CD4-positive, alpha-beta T cell treated with Interleukin-17A for 1 hour (primary cell): ENCODE measurements at places on chromosomes 7 and 10.

DNA sequence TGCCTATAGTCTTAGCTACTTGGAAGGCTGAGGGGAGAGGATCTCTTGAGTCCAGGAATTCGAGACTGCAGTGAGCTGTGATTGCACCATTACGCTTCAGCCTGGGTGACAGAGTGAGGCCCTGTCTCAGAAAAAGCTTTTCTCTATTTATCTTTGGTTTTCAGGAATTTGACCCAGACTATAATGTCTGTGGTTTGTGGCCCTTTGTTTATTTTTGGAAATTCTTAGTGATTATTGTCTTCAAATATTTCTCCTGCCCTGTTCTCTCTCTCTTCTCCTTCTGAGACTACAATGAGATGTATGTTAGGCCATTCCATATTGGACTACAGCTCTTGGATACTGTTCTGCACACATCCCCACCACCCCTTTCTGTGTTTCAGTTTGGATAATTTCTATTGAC lies 4.7 kb downstream of the MUC12 start:
- no peak for DNase-seq

DNA sequence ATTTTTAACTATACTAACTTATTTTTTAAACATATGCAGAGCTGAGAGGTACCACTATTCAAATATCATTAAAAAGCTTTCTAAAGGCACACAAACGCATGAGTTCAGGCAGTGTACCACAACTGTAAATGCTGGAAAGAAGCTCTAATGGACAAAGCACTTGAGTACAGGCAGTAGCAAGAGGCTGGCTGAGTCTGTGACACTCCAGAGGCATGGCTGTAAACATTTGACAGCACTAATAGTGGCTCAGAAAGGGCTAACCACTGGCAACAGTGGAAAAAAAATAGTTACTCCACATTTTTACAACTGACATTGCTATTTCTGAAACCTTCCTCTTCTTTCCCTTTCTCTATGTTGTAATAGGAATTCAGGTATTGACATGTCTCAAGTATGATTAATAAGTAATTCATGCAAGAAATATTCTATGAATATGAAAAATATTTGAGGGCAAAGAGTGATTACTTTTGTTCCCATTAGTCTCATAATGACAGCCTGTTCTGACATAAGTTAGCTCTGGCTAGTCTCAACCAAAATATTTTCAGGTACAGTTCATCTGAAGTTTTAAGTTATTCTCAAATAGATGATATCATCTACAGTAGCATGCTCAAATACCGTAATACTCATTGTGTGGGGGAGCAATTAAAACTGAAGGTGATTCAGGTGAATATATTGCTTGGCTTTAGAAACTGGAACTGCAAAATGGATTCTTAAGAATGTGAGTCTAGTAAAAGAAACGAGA lies 324.0 kb upstream of the POT1 start:
- no peak for DNase-seq

DNA sequence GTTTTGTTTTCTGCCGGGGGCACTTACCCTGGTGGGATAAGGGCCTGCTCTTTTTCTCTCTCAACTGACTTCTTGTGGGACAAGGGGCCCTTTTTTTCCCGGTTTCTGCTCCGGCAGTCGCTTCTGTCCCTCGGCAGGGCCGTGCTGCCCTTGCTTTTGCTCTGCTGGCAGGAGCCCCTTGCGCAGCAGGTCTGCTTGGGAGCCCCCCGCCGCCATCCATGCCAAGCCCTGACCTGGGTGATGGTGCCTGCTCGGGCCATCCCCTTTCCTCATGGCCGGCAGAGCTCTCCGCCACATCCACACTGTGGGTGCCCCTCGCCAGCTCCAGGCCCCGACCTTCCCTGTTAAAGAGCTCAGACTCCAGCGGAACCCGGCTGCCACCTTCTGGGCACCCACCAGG lies 47.0 kb upstream of the ZNF32 start:
- no peak for DNase-seq

GRCh38 chr7:23369695-23370404 lies 70.7 kb downstream of the MALSU1 start:
- DNase-seq, result no peak

DNA sequence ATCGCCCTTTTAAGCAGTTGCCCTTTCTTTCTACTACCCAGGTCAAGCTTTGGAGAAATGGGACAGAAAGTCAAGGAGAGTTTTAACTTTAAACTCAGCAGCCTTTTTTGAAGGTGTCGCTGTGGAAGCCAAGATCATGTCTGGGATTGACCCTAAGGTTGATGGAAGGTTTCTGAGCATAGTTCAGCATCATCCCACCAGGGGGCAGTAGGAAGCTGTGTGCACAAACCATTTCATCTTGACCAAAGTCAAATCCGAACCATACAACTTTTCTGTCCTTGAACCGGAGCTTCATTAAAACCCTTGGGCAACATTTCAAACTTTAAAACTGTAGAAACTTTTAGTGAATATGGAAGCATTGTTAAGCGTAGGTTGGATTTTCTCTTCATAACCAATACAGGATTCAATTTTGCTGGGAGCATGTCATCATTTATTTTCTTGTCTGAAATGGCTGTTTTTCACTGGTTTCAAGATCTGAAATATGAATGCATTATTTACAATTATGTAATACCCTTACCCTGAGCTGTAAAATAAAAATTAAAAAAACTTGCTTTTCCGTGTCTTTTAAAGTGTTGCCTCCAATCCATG lies 214.4 kb upstream of the KIAA1217 start:
- no peak for DNase-seq

GRCh38 chr10:95277201-95277570 lies 13.6 kb downstream of the PDLIM1 start:
- no peak for DNase-seq

- DNase-seq, result no peak
Measured at GRCh38 chr7:148609045-148609725, 18.6 kb downstream of the C7orf33 start.

DNA sequence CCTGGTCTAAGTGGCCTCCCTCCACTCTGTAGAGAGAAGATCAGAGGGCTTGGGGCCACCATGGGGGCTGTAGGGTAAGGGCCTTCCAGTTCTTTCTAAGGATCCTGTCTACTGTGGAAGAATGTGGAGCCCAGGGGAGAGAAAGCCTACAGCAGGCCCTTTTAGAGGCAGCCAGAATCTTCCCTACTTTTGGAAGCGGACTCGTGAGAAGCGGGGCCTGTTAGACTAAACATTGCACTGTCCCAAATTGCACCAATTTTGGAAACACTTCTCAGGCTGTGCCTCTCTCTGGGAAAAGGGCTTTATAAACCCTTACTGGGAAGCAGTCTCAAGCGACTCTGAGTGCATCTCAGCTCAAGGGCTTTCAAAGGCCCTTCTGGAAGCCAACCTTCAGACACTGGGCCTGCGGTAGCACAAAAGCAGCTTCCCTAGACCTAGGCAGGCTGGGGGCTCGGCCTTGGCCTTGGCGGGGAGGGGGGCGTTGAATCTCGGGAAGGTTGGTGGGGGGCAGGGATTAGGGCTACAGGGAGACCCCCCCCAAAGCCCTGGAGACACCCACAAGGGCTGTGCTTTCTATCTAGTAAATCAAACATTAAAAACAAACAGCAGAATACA lies 298.1 kb downstream of the GFRA1 start:
- DNase-seq, result no peak

DNA sequence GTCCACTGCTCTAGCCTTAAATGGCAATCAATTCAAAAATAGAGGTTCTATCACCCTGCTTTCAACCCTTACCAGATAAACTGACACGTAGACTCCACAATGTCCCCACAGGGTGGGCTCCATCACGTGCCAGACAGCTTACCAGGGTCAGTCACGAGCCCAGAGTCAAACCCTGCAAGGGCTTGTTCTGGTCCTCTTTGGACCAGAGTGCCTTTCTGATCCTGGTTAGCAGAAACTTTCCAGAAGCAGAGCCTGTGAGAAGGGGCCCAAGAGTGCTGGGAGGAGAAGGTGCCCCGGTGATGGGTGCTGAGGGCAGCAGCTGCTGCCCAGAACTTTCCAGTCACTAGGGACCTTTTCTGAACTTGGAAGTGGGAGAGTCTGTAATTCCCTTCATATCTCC lies 354 bp upstream of the GIMAP5 start:
- DNase-seq, result no peak

- DNase-seq, result no peak
Measured at GRCh38 chr10:5524641-5525560, at the start of gene CALML3. TSS of gene CALML3 (plus strand) at chr10:5524961. CDS start at chr10:5525086, 125 bp downstream.

GRCh38 chr10:60423920-60424319 lies 34.2 kb upstream of the ANK3 start:
- DNase-seq, result no peak

DNA sequence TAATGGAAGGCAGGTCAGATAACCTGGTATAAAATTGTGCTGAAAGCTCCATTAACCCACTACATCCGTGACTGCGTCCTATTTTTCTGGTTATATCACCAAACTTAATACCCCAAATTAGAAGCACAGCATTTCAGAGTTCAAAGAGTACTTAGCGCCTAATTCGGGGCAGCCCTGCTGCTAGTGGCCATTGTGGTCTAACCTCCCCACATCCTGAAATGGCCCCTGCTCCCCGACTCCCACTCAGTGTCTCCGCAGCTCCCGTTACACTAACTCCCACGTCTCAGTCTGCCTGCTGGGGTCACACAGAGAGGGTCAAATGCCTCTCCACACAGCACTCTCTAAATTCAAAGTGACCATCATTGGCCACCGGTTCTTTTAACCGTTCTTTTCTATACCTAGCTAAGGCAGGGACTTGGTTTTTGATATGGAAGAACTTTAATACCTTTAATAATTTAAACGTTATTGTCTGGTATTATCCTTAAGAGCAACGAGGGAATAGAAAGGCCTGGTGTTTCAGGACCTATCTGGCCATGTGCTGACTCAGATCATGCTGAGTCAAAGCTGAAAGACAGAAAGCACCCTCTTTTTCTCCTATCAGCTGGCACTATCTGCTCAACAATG lies 117.1 kb downstream of the KMT2E start:
- no peak for DNase-seq

DNA sequence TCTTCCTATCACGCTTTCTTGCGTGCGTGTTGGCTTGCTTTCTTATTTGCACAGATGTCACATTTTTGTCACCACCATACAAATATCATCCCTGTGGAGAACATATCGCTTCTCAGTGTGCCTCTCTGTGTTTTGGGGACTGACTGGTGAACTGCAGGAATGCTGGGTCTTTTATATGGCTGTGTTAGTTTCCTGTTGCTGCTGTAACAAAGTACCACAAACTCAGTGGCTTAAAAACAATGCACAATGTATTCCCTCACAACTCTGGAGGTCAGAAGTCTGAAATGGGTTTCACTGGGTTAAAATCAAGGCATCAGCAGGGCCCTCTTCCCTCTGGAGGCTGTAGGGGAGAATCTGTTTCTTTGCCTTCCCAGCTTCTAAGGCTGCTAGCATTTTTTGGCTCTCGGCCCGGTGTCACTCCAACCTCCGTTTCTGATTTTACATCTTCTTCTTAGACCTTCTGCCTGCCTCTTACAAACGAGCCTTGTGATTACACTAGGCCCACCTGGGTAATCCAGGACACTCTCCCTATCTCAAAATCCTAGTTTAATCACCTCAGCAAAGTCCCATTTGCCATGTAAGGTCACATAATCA lies 82.0 kb downstream of the LRMDA start:
- no peak for DNase-seq

DNA sequence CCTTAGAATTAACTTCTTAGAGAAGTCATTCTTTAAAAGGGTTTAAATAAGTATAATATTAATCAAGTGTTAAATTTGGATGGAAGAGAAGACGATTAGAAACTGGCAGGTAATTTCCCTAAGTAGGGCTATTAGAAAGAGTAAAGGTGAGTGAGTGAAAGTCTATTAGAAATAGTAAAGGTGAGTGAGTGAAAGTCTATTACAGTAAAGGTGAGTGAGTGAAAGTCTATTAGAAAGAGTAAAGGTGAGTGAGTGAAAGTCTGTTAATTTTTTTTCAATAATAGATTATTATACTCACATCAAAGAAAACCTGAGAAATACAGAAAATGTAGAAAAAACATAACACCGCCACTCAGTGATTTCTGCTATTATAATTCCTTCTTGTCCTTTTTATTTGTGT lies 10.8 kb upstream of the HBP1 start:
- no peak for DNase-seq

GRCh38 chr7:98398567-98399372 lies 2.1 kb downstream of the BAIAP2L1 start:
- no peak for DNase-seq

DNA sequence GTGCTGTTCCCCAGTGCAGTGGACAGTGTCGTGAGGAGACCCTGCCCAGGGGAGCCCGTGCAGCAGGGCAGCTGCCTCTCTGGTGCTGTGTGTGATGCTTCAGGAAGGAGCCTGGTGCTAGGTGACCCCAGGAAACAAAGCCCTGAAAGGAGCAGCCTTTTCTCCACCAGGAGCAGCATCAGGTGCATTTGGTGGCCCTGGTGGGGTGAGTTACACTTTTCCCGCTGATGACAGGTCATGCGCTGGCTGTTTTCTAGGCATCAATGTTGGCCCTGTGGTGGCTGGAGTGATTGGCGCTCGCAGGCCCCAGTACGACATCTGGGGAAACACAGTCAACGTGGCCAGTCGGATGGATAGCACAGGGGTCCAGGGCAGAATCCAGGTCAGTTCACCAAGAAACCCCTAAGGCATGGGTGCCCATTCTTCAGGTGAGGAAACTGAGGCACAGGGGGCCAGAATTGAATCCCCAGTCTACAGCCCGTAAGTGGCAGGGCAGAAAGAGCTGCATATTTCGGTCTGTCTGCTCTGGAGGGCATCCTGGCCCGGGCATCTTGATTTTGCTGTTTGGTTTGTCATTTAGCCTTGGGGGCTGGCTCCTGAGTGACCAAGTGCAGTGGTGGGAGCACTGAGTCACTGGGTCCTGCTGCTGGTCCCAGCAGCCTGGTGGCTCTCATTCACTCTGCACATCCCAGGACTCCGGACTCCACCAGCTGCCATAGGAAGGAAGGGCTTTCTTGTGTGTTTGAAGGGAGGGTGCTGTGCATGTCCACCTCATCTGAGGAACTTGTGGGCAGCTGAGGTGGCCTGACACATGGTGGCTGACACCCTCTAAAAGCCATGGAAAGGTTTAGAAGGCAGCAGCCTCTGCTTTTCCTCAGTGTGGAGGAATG lies 136.3 kb downstream of the ADCY1 start:
- no peak for DNase-seq

DNA sequence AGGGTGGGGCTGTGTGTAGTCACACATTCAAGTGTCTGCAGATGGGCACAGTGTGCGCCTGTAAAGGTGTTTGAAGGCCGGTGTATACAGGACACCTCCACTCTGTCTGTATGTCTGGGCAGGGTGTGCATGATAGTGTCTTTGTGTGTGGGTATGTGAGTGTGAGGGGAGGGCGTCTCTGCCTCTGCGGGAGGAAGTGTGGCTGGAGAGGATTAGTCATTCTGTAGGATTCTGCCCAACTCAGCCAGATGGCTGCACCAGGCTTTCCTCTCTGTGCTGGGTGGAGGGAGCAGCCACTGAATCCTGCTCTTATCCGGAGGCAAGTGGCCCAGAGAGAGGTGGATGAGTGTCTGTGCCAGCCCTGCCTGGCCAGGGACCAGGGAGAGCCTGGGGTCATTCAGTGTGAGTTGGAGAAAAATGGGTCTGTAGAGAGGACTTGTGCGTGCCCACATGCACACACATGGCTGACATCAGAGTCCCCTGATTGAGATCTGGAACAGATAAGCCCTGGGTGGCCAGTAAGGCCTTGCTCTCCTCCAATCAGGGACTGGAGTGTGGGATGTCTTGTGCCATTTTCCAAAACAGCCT lies 1.7 kb downstream of the SFXN3 start:
- peak; percentile 56 for DNase-seq

- no peak for DNase-seq
Measured at GRCh38 chr10:104036069-104036384, 49.7 kb downstream of the COL17A1 start.

- no peak for DNase-seq
Measured at GRCh38 chr10:93600446-93601145, 439 bp downstream of the RBP4 start.

- DNase-seq, result no peak
Measured at GRCh38 chr7:85018498-85018897, 168.4 kb downstream of the SEMA3D start.

GRCh38 chr10:10642751-10643150 lies 374.9 kb upstream of the CELF2 start:
- DNase-seq, result no peak
